ENCODE measurements at places on chromosomes 12 and 14.

GRCh38 chr12:59927032-59927431 is 331.2 kb downstream of the SLC16A7 start:
- DNase-seq: no peak

DNA sequence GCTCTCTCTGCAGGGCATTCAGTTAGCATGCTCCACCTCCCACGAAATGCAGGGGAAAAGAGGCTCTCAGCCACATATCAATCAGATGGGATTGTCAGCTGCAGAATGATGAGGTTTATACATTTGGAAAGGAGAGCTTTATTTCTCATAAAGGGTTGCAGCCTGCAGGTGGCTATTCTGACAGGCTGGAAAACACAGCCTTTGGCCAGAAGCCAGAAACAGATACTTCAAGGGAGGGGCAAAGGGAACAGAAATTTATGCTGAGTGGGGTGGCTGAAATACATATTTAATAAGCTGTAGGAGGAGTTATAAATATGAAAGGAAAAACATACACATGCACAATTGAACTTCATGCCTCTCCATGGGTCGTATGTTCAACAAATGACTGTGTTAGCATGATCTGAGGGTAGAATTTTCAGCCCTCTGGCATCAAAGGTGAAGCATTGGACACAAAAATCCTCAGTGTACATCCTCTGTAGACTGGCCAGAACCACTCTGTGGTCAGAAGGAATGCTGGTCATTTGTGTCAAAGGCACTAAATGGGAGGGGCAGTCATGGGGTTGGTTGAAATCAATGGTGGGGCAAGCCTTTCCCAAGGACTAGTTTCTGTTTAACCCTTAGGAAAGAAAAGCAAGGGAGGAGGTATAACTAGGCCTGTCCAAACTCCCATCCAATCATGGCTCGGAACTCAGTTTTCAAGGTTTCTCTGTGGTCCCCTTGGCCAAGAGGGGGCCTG is 62.4 kb downstream of the TMX1 start:
- DNase-seq: peak; percentile 41

DNA sequence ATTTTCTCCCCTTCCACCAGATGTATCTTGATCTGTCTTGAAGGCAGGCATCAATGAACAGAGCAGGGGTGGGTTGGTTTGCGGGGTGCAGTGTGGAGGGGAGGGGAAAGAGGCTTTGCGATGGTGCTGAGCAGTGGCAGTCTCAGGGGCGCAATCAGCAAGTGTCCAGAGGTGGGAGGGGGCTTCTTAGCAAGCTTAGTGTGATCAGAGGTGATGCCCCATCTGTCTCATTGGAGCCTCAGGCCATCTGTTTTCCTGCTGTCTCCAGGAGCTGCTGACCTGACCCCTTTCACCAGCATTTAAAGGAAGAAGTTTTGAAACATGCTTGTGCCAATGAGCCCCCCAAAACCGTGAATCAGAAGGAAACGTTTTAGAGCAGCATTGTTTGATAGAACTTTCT is 187.7 kb upstream of the LHX5 start:
- no peak for DNase-seq

DNA sequence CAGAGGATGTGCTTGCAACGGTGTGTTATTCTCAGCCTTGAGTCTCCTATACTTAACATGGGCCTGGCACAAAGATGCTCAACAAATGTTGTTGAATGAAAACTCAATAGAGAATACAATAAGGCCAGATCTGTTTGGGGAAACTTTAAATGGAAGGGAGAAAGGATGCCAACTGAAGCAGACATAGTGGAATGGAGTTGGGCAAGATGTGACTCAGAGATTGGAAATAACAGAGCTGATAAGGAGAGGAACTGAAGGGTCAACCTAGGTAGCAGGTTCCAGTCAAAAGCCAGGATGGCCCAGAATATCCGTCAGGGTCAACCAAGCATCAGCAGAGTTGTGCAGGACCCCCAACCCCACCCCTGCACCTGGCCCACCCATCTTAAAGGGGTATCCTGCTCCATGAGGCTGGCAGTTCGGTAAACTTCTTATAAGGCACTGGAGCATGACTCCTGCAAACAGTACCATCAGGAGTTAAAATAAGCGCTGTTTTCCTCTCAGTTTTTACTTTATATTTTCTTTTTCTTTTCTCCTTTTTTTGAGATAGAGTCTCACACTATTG is 1.1 kb upstream of the BCDIN3D start:
- no peak for DNase-seq

DNA sequence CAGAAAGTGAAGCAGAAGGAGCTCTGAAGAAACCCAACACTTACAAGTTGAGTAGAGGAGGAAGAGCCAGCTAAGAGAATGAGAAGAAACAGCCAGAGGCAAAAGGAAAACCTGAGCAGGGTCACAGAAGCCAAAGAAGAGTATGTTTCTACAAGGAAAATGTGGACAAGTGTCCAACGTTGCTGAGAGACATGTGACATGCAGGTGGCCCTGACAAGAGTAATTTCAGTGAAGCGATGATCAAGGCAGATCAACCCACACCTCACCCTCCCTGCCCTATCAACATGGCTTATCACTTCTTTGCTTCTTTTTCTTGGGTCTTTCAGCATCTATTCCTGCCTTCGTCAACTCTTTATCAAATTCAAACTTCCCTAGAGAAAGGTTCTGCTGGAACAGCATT is 68.3 kb downstream of the PPP2R5E start:
- no peak for DNase-seq

DNA sequence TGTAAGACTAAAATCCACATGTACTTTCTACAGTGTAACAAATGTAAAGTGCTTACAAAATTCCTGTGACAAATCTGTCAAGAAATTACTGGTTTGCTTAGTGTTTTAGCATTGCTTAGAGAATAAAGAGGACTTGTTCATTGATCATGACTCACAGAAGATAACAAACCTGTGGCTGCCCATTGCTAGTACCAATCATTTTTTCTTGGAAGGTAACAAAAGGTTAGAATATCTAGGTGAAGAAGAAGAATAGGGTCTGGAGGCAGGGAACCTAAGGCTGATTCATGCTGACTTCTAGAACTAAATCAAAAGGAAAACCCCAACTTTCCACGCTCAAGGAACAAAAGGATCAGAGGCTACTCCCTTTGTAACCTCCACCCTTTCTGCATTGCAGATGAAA is 232.7 kb upstream of the ABCD2 start:
- no peak for DNase-seq

DNA sequence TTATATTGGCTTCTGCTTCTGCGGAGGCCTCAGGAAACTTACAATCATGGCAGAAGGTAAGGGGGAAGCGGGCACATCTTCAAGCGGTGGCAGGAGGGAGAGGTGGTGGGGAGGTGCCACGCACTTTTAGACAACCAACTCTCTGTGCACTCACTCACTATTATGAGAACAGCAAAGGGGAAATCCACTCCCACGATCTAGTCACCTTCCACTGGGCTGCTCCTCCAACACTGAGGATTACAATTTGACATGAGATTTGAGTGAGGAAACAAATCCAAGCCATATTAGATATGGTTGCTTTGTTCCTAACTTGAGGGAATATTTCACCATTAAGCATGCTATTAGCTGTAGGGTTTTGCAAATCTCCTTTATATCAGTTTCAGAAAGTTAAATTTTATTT is 80.3 kb downstream of the UNC79 start:
- DNase-seq: no peak

- peak; percentile 21 for DNase-seq
Measured at GRCh38 chr12:99984271-99985128, at the start of gene ANKS1B. Gene ANKS1B (minus strand): TSS chr12:99984936. CDS start chr12:99984237, 699 bp downstream.

GRCh38 chr14:106843951-106844483 is 1317.6 kb downstream of the TMEM121 start:
- peak; percentile 12 for DNase-seq

DNA sequence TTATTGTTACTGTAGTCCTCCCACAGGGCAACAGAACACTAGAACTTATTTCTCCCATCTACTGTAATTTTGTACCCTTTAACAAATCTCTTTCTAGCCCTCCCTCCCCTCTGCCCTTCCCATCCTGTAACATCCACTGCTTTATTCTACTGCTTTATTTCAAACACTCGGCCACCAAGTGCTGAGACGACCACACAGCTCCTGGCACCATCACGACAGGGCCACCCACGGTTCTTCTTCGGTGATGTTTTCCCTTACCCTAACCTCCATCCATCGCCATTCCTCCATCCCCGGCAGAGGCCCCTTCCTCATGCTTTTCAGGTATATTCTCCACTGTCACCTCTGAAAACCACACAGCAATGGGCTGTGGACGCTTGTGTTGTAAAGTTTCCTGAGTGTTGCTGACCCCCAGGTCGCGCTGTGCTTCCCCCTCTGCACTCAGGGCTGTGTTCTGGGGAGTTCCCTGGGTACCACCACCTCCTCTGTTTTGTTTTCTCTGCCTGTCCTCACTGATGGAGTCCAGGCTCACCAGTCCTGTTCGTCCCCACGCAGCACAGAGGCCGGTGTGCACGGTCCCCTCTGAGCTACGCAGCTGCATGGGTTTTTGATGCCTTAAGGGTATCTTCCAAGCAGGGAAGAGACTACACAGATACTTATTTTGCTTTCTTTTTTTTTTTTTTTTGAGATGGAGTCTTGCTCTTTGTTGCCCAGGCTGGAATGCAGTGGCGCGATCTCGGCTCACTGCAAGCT is 207.2 kb upstream of the TMEM132C start:
- DNase-seq: no peak

Data from RCC 7860 (cell line).